Endodermal cell (in vitro differentiated cells): ENCODE measurements at places on chromosomes 16 and 17.
A peak's percentile ranks its signal among the peaks of the same experiment; 100 is the strongest.

GRCh38 chr16:10941127-10941933 lies 938 bp downstream of the DEXI start:
- peak; percentile 59 for DNase-seq

DNA sequence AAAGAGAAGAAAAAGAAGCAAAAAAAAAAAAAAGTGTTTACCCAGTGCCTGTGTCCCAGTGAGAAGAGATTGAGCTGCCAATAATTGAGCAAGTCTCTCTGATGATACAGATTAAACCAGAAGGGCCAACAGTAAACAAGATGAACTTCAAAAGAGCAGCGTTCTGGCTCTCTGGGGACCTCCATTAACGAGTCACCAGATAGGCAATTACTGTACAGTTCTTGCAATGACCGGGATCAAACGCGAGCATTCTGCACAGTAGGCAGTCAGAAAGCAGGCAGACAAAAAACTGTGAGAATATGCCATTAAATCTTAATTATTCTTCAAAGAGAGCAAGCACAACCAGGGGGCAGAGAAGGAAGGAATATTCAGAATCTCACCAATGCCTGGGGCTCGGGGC lies 626.1 kb downstream of the TMEM114 start:
- no peak for DNase-seq

GRCh38 chr17:40696651-40697072 lies 6.9 kb downstream of the KRT24 start:
- DNase-seq, result no peak

GRCh38 chr16:49338611-49339265 lies 34.9 kb upstream of the C16orf78 start:
- DNase-seq, result no peak

DNA sequence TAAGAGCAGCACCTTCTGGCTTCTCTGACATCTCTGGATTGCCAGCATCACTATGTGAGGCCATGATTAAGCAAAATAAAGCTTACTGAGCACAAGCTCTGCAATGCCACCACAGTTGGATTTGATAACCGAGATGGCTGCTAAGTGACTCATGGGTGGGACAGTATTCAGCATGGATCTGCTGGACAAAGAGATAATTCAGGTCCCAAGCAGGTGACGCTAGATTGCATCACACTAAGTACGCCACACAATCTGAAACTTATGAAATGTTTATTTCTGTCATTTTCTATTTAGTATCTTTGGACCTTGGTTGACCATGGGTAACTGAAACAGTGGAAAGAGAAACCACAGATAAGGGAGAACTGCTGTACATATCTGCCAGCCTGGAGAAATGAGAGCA lies 27.4 kb downstream of the CDRT15 start:
- DNase-seq, result no peak

GRCh38 chr16:69114346-69114975 lies 9.0 kb downstream of the HAS3 start:
- peak; percentile 44 for DNase-seq

GRCh38 chr17:47897561-47897960 lies 1.5 kb downstream of the SP2 start:
- peak; percentile 33 for DNase-seq

DNA sequence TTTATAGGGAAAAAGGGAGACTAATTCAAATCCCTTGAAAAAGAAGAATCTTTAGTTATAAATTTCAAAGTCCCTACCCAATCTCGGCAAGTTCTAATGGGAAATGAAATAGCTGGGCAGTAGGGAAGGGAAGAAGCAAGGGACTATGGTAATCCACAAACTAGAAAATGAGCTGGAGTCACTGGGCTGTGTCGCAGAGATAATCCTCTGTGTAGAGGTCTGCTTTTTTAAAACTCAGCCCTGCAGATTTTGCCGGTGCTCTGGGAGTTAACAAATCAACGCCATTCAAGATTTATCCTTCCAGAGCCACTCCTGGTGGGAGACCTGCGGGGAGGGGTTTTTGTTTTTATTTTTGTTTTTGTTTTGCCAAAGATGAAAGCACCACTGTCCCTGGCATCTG lies 20.8 kb downstream of the SNX11 start:
- DNase-seq, result no peak

GRCh38 chr16:24073321-24073720 lies 182.8 kb upstream of the CACNG3 start:
- no peak for DNase-seq

- DNase-seq, result no peak
These were observed 37.8 kb downstream of the GNA13 start for GRCh38 chr17:65018610-65019316.

DNA sequence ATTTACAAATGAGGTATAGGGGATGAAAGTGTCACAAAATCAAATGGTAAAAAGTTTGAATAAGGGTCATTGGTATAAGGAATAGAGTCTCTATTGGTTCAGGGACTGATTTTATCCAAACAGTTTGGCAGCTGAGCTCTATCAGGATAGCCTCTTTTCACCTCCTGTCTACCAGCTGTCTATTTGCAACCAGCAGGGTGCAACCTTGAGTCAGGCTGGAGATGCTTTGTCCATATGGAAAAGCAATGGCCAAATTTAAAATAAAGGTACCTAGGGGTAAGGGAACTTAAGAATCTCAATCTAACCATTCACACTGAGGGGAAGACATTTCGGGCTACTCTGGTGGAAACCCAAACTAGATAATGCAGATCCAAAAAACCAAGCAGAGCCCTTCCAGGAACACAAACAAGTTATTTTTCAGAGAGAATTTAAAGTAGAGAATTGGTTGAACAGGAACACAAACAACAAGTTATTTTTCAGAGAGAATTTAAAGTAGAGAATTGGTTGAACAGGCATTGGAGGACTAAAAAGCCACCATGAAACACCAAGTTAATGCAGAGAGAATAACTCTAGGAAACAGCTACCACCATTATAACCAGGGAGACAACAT lies 12.6 kb upstream of the CA10 start:
- DNase-seq, result peak; percentile 88
